Activated CD8-positive, alpha-beta T cell treated with anti-CD3 and anti-CD28 coated beads, Interleukin-2, amount 10 ng/mL, durations not matched to agents 7 days and 5 days (primary cell): ENCODE measurements at places on chromosomes 11 and 22. TPM values are rescaled to one million over a fixed set of nuclear protein-coding genes. Genes with fewer than 3 reads are reported as not detected.
A peak's percentile ranks its signal among the peaks of the same experiment; 100 is the strongest.

DNA sequence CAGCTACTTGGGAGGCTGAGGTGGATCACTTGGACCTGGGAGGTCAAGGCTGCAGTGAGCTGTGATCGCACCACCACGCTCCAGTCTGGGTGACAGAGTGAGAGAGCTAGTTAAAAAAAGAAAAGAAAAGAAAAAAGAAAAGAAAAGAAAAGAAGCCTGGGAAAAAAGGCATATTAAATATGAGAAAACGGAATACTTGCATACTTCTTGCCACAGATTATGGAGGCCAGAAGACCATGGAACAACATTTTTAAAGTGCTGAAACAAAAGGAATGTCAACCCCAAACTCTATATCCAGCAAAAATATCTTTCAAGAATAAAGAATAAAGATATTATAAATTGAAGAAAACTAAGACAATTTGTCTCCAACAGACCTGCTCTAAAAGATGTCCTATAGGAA lies 191.9 kb downstream of the EFCAB6 start:
- no peak for DNase-seq

GRCh38 chr11:108343714-108344113 lies 120.8 kb downstream of the ATM start:
- DNase-seq: no peak

DNA sequence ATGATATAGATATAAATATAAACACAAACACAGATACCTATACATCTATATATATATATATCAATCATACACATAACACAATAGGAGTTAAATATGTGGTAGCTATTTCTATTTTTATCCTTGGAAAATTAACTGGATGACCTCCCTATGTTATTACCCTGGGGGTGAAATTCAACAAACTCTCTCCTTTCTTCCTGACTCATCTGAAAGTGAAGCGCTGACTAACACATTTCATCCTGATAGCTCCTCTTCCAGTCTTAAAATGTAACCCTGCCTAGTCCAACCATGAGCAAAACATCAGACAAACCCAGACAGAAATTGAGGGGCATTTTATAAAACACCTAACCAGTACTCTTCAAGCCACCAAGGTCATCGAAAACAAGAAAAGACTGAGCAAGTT lies 220.6 kb upstream of the ISX start:
- DNase-seq: no peak

DNA sequence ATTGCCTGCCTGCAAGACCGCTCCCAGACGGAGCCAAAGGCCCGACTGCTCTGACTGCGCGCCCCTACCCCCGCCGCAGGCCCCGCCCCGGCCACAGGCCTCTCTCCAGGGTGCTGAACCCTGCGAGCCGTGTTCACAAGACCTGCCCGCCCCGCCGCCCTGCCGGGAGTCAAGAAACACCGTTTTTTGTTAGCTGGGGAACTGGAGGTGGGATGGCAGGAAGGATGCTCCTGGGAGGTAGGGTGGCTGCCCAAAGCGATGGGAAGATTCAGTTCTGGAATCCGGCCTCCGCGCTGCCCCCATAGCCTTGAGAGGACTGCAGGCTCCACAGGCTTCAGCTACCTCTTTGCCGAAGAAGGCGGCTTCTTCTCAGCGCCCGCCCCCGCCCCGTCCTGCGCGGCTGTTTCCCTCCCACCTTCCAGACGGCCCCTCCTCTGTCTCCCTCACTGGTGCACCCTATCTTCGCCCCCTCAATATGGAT lies 2.7 kb upstream of the PDE2A start:
- DNase-seq: peak; percentile 79

- DNase-seq: no peak
Observed at GRCh38 chr11:126968915-126969314, 31.7 kb downstream of the KIRREL3 start.

DNA sequence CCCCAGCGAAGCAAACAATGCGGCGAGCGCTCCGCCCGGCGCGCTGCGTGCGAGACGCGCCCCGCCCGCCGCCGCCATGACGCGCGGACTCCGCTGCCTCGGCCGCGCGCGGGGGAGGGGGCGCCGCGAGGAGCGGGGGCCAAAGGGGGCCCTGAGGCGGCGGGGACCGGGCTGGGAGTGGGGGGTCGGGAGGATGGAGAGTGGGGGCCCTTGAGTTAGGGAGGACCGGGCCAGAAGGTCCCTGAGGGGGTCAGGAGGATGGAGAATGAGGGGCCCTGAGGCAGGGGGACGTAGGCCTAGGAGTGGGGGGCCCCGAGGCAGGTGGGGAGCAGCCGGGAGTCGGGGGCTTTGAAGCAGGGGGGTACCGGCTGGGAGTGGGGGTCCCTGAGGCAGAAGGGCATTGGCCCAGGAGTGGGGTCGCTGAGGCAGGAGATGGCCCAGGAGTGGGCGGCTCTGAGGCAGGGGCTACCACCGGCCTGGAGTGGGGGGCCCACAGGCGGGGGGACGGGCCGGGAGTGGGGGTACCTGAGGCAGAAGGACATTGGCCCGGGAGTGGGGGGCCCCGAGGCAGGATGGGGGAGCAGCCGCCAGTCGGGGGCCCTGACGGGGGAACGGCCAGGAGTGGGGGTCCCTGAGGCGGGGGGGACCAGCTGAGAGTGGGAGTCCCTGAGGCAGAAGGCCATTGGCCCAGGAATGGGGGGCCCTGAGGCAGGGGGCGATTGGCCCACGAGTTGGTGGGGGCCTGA lies at the start of gene BRD1:
BRD1 (minus strand) TSS at position 21 of the 746 bp plus-strand sequence. CDS start 3,556 bp downstream, outside the sequence.
- peak; percentile 59 for DNase-seq

GRCh38 chr11:35614939-35615569 lies 3.2 kb upstream of the FJX1 start:
- DNase-seq: no peak

- DNase-seq: no peak
Observed at GRCh38 chr11:46293066-46293465, 15.6 kb downstream of the CREB3L1 start.

DNA sequence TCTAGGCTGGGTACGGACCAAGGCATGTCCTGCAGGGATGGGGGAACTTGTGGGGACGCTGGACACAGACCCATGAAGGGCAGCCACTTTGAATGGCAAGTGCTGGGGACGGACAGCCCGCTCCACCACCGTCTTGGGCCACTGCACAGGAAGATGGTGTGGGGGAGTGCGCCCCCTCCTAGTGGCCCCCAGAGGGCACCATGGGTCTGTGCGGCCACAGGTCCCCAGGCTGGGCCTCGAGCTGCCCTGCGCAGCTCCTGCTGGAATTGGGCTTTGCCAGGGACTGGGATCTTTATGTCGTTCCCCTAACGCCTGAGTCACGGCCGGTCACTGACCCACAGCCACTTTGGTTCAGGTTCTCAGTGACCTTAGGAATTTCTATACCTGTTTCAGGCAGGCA lies 44.4 kb downstream of the NAT10 start:
- DNase-seq: no peak

- DNase-seq: no peak
Observed at GRCh38 chr22:16969508-16970327, 38.3 kb downstream of the GAB4 start.

GRCh38 chr22:30887453-30887852 lies 81.1 kb downstream of the MORC2 start:
- no peak for DNase-seq

DNA sequence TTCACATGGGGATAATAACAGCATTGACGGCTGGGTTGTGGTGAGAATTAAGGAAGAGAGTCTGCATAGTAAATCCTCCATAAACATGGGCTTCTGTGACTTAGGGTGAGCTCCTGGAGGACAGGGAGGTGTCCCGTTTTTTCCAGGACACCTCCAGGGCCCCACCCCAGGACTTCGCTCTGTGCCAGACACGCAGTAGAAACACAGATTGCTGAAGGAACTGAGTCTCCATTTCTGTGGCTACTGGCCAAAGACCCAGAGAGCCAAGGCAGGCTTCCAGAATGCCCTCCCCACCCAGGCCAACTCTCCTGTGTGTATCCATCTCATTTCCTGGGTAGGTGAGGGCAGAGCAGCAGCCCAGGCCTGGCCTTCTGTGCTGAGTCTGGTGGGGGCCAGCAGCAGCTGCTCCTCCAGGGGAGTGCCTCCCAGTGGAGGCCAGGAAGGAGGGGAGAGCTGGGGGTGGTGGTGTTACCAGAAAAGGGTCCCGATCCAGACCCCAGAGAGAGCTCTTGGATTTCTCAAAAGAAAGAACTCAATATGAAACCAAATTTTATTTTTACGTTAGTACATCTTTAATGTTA lies 9.5 kb upstream of the RFPL3 start:
- peak; percentile 9 for DNase-seq

- DNase-seq: peak; percentile 50
Observed at GRCh38 chr22:27880778-27881394, 38.2 kb downstream of the PITPNB start.

DNA sequence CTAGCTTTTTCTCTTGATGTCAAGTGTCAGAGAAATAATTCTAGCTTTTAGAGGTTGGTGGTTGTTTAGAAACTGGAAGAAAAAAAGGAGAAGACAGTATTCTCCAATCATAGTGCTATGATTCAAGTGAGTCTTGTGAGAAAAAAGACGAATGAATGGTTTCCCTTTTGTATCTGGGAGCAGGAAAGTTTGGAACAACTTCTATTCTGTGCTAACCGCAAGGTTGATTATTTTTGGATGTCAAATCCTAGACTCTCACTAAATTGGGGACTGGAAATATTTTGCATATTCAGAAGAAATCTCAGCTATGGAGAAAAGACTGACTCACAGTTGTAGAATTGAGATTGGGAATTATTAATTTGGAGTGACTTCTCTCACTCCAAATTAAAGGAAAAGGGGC lies 69.2 kb downstream of the SYT13 start:
- no peak for DNase-seq

DNA sequence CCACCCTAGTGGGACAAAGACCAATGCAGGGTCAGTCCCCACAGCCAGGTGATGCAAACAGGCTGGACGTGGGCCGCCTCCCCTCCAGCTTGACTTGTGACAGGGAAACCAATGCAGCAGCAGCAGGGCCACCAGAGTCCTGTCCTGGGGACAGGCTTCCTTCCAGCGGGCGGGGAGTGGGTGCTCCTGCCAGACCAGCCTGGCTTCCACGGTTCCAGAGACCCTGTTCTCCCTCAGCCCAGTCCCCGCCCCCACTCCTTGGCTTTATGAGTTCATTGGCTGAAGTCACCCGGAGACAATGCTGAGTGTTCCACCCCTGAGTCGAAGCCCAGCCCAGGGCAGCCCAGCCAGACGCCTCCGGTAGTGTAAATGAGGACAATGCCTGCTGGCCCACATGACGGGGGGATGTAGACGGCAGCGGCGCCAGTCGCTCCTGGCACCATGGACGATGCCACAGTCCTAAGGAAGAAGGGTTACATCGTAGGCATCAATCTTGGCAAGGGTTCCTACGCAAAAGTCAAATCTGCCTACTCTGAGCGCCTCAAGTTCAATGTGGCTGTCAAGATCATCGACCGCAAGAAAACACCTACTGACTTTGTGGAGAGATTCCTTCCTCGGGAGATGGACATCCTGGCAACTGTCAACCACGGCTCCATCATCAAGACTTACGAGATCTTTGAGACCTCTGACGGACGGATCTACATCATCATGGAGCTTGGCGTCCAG lies at the start of gene TSSK2:
TSSK2 (plus strand) TSS at position 350 of the 726 bp plus-strand sequence; CDS start at position 442, 92 bp downstream.
- no peak for DNase-seq

DNA sequence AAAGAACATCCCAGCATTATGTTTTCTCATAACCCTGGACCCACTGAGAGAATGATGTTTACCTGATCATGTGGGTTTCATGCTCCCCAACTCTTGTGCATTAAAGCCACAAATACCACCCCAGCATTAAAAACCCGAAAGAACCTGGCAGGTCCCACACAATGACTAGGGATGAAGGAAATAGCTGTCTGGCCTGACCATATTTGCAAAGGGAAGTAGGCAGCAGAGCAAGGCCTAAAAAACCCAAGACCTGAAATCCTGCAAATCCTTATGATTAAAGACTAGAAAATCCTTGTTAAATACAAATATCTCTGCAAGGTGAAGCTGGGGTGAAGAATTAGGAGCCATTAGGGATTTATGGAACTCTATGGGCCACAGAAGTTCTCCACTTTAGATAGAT lies 23.7 kb downstream of the PAK1 start:
- DNase-seq: no peak

GRCh38 chr11:107921997-107922396 lies 6.3 kb upstream of the RAB39A start:
- no peak for DNase-seq

DNA sequence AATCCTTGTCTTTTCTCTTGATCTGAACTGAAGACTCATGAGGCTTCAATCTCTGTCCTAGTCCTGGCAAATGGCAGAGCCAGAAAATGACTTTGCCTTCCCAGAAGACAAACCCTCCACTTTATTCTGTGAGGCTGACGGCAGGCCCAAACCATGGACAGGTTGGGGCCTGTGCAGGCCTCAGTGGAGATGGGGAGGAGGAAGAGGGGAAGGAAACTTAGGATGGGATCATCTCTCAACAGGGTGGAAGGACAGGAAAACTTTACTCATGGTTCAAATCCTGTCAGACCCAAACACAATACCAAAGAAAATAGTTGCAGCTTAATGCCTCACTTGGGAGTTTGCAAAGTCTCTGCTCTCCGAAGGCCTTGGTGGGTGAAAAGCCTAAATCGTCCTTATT lies 9.8 kb downstream of the RPL27A start:
- DNase-seq: no peak

GRCh38 chr22:43887391-43887790 lies 4.4 kb downstream of the PNPLA5 start:
- DNase-seq: no peak

DNA sequence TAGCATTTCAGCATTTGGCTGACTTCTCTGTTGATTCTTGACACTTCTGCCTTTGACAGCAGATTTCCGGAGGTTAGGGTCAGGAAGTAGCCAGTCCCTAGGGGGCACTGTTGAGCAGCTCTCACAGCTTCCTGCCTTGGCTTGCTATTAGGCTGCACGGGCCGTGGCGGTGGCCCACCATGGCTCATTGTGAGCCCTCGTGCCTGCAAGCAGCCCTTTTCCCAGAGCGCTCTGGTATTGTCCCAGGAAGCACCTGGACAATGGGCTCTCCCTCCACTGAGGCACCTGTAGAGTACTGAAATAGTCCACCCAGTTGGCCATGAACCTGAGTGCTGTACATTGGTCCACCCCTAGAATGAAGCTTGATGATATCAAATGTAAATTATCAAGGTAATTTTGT lies 100.2 kb upstream of the GAL start:
- peak; percentile 71 for DNase-seq

DNA sequence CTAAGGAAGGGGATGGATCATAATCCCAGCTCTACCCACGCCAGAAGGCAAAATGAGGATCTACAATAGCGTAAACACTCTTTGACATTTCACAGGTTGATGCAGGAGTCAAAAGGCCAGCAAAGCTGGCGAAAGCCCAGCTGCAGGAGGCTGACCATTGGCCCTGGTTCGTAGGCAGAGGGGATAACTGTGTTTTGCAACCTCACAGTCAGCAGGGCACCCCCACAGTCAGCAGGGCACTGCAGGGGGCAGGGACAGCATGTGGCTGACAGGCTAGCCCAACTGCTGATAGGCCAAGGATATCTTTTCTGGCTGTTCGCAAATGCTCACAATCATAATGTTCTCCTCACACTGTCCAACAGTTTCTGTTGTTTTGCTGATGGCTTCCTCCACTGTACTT lies 372.7 kb downstream of the BUD13 start:
- no peak for DNase-seq

- no peak for DNase-seq
Observed at GRCh38 chr22:50503475-50504145, 3.9 kb downstream of the LMF2 start.

The AMPD3 gene
- 11.9 TPM for total RNA-seq

The TMEM45B gene
- not detected for total RNA-seq

The TTC28 gene
- 0.18 TPM for total RNA-seq

The SYT7 gene
- not detected for total RNA-seq

The SMIM35 gene
- total RNA-seq: 2.2 TPM

The BACE1-AS gene
- total RNA-seq: 3.8 TPM
